ENCODE measurements at places on chromosomes 2 and 18. TPM values are rescaled to one million over a fixed set of nuclear protein-coding genes. Genes with fewer than 3 reads are reported as not detected.

DNA sequence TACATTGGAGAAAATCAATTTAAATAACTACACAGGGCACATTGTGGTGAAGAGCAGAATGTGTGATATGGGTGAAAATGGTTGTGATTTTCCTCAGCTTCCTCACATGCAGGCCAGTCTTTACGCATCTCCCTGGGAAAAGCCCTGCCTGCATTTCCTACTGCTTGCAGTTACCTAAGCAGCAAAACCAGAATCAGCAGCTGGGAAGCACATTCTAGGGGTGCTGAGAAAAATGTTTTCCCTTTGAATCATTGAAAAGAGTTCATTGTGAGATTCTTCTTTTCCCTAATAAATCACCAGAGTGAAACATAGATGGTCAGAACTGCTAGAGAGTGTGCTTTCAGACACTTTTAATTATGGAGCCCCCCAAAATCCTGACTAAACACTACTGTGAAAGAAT lies 656.0 kb downstream of the TDRD15 start:
- no peak overlapping the region for H3K27ac ChIP-seq
- no peaks in the 10 kb centered on the region for H3K4me1 ChIP-seq
- no peak overlapping the region for H3K4me3 ChIP-seq
- no peak for DNase-seq
- no peaks in the 10 kb centered on the region for H3K36me3 ChIP-seq
- no peaks in the 10 kb centered on the region for H3K27me3 ChIP-seq

GAL3ST2 gene
- 3.9 TPM for total RNA-seq

CD28 gene
- 0.78 TPM for total RNA-seq

DNA sequence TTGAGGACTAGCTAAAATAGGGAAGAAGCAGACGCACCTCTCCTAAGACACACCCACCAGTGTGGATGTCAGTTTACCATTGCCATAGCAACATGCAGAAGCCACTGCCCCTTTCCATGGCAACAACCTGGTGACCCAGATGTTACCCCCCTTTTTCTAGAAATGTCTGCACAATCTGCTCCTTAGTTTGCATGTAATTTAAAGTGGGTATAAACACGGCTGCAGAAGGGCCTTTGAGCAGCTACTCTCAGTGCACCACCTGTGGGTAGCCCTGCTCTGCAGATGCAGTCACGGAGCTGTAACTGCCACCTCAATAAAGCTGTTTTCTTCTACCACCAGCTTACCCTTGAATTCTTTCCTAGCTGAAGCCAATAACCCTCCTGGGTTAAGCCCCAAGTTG lies 87.1 kb downstream of the FBXO15 start:
- H3K27ac ChIP-seq: no peak overlapping the region
- no peak for DNase-seq
- no peaks in the 10 kb centered on the region for H3K27me3 ChIP-seq
- no peak overlapping the region for H3K4me3 ChIP-seq
- H3K4me1 ChIP-seq: no peaks in the 10 kb centered on the region

- no peak overlapping the region for H3K27ac ChIP-seq
- no peaks in the 10 kb centered on the region for H3K27me3 ChIP-seq
- DNase-seq: no peak
- no peaks in the 10 kb centered on the region for H3K36me3 ChIP-seq
- no peaks in the 10 kb centered on the region for H3K4me1 ChIP-seq
Measured at GRCh38 chr2:33559328-33559727, 39.8 kb downstream of the FAM98A start.

OBSL1 gene
- 135 TPM for total RNA-seq

TRIM54 gene
- 1.7 TPM for total RNA-seq

PAIP2B gene
- 12.6 TPM for total RNA-seq

DNA sequence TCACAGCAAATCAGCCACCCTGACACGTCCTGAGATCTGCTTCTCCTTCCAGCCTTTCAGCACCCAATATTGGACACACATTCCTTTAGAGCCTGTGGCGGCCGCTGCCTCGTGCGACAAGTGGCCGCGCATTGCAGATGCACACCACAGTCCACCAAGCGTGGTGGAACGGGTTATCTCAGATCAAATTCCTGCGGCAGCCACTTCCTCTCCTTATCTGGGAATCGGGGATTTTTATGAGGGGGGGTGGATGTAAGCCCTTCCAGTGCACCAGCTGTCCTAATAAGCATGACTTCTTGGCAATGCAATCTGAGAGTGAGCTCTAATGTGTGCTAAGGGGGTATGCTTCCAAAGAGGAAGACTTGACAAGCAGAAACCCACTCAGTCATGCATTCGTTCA lies 18.3 kb upstream of the BMP10 start:
- H3K4me3 ChIP-seq: no peak overlapping the region
- H3K27me3 ChIP-seq: no peaks in the 10 kb centered on the region
- H3K4me1 ChIP-seq: no peaks in the 10 kb centered on the region
- DNase-seq: no peak

DNA sequence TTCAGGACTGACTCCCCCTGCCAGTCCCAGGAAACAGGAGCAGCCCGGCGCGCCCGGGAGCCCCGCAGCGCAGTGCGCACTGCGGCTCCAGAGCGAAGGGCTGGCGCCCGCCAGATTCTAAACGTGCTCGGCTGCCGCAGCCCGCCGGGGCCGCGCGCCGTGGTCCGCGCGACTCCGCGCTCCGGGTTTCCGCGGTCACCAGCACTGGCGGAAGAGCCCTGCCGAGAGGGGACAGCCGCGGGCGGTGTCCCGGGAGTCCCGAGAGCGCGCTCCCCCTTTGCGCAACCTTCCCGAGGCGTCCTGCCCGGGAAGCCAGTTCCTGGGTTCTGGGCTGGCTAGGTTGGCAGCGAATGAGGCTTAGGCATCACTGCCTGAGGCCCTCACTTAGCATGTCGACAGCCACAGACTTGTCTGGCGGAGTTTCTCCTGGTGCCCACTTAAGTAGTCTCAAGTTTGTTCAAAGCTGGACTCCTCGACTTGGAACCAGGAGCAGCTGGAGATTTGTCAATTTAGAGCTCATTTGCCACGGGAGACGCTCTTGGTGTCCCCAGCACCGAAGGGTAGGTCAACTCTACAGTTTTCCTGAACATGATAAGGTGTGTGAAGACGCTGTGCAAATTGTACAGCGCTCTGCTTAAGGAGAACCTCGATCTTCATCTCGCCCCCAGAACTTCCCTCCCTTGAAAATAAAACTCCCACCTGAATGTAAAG lies 1.5 kb upstream of the VSNL1 start:
- H3K4me1 ChIP-seq: no peaks in the 10 kb centered on the region
- no peaks in the 10 kb centered on the region for H3K36me3 ChIP-seq
- H3K27me3 ChIP-seq: no peaks in the 10 kb centered on the region
- peak overlapping the region; percentile 42 for H3K4me3 ChIP-seq
- DNase-seq: no peak

L3MBTL4 gene
- 6.3 TPM for total RNA-seq

DNA sequence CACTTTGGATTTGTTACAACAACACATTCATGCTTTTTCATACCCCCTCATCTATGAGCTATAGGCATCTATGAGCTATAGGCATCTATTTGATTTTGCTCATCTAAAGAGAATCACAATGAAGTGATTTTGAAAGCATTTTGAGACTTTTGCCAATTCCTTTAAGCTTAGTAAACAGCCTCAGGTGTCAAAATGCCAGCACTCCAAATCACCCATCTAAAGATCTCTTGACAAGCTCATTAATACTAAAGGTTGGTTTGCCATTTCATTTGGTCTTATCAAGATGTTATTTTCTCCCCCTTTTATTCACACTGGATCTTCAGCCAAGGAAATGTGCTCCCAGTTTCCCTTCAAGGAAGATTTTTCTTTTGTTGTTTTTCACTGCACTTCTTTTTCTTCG lies 110.7 kb upstream of the TLK1 start:
- H3K27ac ChIP-seq: no peak overlapping the region
- H3K4me1 ChIP-seq: no peaks in the 10 kb centered on the region
- no peak overlapping the region for H3K4me3 ChIP-seq
- H3K27me3 ChIP-seq: no peaks in the 10 kb centered on the region

All from tibial nerve (tissue), 4 donors.